ENCODE measurements at places on chromosomes 6 and 20. TPM values are rescaled to one million over a fixed set of nuclear protein-coding genes. Genes with fewer than 3 reads are reported as not detected.

DNA sequence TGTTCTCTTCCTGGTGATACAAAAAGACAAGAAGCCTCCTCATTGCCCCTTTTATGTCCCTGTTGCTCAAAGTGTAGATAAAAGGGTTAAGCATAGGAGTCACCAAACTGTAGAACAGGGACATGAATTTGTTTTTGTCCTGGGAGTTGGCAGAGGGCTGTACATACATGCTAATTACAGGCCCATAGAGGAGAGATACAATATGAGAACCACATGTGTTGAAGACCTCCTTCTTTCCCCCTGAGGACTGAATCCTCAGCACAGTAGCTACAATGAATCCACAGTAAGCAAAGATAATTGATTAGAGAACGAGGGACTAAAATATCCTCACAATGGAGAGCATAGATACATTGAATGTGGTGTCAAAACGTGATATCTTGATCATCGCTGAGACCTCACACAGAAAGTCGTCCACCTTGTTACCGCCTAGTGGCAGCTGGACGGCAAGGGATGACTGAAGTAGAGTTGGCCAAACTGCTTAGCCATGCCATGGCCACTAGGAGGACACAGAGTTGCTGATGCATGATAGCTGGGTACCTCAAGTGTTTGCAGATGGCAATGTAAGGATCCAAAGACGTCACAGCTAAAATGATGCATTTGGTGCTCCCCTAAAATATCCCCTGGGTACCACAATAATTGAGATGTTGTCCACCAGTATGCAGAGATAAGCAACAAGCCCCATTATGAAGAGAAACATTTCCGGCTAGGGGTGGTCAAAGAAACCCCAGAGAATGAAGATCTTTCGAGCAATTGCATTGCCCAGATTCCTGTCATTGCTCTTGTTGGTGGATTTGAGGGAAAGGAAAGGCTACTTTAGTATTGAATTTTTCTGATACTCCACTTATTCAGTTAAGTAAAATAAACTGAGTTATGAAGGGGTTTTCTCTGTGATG lies 15.0 kb downstream of the OR2B3 start:
- no peak for DNase-seq

- DNase-seq = peak; percentile 75
Measured at GRCh38 chr20:41428285-41428684, 61.7 kb upstream of the EMILIN3 start.

GRCh38 chr6:38773338-38773737 lies 58.2 kb downstream of the DNAH8 start:
- no peak for DNase-seq

GRCh38 chr20:49642816-49643215 lies 70.9 kb downstream of the B4GALT5 start:
- DNase-seq = no peak

DNA sequence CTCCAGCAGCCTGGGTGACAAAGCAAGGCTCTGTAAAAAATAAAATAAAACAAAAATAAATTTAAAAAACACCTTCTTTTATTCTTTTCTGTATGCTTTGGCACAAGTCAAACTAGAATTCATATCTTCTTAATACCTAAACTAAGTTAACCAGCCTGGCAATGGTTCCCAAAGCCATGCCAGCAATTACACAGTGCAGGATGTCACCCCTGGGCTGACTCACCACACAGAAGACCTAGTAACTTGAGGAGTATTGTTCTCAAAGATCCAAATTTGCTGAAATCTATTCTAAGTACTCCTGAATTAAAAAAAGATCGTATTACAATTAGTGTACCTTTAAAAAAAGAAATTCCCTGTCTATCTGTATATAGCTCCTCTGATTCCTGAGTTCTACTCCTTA lies 162.7 kb upstream of the SGK1 start:
- DNase-seq = peak; percentile 68

GRCh38 chr6:75934643-75935472 lies 137.6 kb downstream of the IMPG1 start:
- peak; percentile 66 for DNase-seq

GRCh38 chr6:98601716-98602115 lies 232.7 kb upstream of the POU3F2 start:
- no peak for DNase-seq

- DNase-seq = no peak
Measured at GRCh38 chr6:150940941-150941340, 75.4 kb downstream of the MTHFD1L start.

DNA sequence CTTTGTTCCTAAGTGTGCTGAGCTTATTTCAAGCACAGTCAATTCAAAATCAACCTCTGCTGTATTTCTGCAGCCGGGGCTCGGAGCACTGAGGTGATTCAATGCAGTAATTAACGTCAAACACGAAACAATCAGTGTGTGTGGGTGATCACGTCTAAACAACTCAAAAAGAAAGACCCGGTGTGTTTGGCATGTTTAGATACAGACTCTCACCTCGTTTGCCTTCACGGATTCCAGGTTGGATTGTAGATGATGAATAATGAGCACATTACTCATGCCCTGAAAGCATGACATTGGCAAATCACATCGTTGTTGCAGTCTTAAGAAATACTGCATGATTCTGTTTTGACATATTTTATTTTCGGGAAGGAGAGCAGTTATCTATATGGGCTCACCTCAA lies 231.0 kb downstream of the QKI start:
- DNase-seq = peak; percentile 27

DNA sequence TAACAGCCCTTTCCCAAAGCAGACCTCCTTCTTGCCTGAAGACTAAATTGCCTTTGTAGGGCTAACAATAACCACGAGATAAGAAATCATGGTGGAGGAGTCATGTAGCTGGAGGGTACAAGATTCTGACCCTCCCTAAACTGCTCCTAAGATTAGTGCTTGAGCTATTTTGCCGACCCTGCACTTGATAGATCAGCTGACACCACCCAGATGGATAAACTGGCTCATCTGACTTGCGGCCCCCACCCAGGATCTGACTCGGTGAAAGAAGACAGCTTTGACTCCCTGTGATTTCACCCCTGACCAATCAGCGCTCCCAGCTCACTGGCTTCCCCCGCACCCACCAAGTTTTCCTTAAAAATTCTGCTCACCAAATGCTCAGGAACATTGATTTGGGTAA lies 57.6 kb upstream of the UNC93A start:
- no peak for DNase-seq

DNA sequence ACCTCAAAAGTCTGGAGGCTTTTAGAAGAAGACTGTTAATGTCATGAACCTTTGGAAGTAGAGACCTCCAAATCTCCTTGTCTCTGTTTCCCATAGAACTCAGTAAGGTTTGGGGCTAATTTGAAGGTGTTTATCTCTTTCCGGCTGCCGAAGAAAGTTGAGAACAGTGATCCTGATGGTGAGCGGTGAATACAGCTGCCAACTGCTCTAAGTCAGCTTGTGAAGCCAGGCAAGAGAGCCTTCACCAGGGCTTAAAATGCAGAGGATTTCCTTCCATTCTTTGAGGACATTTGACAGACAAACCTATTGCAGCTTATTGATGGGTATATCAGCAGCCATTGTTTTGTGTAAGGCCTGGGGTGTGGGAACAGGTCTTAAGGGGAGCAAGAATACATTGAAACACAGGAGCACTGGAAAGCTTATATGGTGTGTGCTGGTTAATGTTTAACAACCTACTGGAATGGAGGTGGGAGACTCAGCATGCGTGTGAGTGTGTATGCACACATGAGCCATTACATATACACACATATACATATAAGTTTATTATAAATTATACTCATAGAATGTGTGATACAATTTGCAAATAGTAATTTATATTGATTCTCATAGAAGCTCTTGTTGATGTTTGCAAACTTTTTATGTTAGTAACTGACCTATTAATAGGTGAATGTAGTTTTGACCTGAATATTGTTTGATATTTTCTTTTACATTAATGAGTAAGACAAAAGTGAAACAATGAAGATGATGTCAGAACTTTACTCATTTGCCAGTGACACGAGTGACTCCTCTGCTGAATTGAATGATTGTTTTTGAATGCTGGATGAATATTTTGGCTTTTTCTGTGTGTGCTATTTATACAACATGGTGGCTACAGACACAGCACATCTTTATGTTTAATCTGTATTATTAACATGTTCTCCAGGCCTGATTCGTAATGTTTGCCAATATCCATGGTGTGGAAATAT lies 18.1 kb downstream of the PLEKHG1 start:
- no peak for DNase-seq

DNA sequence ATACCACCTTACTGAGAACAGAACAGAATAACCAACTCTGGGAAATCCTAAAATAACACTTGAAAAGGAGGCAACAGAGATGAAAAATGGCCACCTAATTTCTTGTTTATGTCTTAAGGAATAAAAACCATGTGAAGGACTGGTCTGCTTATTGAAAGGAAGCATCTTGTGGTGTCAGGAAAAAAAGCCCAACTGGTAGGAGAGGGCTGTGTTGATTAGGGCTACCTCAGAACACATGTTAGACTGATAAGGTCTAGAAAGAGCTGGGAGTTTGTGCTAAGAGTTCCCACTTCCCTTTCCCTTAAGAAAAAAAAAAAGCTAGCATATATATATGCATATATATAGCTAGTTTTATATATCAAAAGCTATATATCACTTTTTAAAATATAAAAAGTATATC lies 425.3 kb upstream of the BTBD3 start:
- DNase-seq = no peak

DNA sequence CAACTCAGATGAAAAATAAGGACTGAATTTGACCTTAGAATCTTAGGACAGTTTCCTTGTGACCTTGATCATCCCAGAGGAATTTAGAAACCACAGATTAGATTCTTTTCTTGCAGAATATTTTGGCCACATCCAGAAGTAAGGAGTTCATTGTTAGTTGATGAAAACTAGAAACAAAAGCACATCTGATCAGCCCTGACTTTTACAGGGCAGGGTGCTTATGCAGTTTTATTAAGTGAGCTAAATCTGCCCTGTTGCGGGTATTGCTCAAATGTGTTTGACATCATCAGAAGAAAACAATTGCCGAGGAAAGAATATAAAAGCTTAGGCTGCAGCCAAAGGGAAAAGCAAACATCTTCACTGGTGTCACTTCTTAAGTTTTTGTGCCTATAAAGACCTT lies 100.8 kb downstream of the MTFR2 start:
- DNase-seq = no peak

DNA sequence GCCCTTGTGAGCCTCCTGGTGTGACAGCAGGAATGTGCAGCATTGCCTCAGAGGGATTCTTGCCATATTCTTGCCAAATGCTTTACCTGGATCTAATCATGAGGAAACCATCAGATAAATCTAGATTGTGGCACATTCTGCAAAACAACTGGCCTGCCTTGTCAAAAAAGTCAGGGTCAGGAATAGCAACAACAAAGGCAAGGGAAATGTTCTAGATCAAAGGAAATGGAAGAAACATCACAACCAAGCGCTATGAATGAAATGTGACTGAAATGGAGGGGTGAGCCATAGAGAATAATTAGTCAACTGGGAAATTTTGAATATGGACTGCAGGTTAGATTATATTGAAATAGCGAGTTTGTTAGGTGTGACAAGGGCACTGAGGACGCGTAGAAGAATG lies 262.6 kb upstream of the CDYL start:
- DNase-seq = no peak

GRCh38 chr6:73586416-73586974 lies 65.7 kb upstream of the EEF1A1 start:
- DNase-seq = peak; percentile 23

- no peak for DNase-seq
Measured at GRCh38 chr6:40411881-40412280, 175.3 kb downstream of the LRFN2 start.

DNA sequence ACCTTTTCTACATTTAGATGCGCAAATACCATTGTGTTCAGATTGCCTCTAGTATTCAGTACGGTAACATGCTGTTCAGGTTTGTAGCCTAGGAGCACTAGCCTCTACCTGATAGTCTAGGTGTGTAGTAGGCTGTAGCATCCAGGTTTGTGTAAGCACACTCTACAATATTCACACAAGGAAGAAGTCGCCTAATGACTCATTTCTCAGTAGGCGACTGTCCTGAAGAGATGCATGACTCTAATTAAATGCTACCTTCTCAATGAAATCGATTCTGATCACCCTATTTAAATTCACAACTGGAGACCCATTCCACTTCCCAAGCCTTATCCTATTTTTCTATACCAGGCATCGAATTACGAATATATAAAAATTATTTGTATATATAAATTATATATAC lies 1.3 kb downstream of the MCUR1 start:
- DNase-seq = no peak

- no peak for DNase-seq
Measured at GRCh38 chr20:7232796-7233195, 465.3 kb downstream of the BMP2 start.

- no peak for DNase-seq
Measured at GRCh38 chr20:3199206-3199605, 5.3 kb downstream of the DDRGK1 start.

DNA sequence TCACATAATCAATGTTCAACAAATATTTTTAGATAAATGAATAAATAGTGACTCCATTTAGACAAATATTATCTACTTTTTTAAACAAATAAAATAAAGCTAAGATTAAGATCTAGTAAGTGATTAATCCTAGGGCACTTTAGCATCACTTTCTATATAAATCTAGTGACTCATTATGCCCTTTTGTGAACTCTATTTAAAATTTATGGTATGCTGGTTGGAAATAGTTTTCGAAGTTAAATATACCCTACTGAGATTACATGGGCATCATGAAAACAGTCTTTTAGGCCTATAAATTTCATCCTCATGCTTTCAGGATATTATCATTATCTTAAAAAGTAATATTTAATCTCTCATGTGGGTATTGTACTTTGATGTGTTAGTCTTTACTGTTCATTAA lies 140.4 kb upstream of the UFL1 start:
- DNase-seq = no peak

The HLA-DQA2 gene
- total RNA-seq = not detected

The SUMO4 gene
- 1.6 TPM for total RNA-seq

The GJA1 gene
- 433 TPM for total RNA-seq

The DYNLRB1 gene
- total RNA-seq = 118 TPM

The CCDC170 gene
- total RNA-seq = 0.10 TPM

The XKR7 gene
- total RNA-seq = 0.36 TPM

The PRICKLE4 gene
- 3.1 TPM for total RNA-seq

The TNFAIP3 gene
- total RNA-seq = 16.8 TPM

The NAA20 gene
- 73.0 TPM for total RNA-seq
